Activated CD8-positive, alpha-beta T cell treated with anti-CD3 and anti-CD28 coated beads for 36 hours (primary cell): ENCODE measurements at places on chromosomes 1 and 21. TPM values are rescaled to one million over a fixed set of nuclear protein-coding genes. Genes with fewer than 3 reads are reported as not detected.

ACTN2 gene
- total RNA-seq: 0.18 TPM

GRCh38 chr1:161342821-161343220 lies 24.9 kb downstream of the CFAP126 start:
- no peak overlapping the region for H3K4me3 ChIP-seq
- H3K36me3 ChIP-seq: peaks cover 13% of the 10 kb centered on the region
- no peak overlapping the region for H3K27ac ChIP-seq

DNA sequence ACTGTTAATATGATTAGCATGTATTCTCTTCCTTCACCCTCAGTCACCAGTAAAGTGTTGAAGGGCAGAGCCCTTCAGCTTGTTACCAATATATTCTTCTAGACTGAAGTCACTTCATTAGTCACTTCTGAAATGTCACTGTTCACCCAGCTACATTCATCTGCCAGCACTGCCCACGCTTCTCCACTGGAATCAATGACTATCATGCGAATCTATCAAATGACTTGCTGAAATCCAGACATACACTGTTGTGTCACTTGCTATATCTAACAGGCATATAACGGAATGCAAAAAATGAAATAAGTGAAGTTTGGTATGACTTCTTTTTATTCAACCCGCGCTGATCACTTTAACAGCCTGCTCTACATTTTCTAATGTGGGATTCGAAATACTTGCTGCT lies 16.1 kb downstream of the FH start:
- H3K36me3 ChIP-seq: peaks cover 47% of the 10 kb centered on the region
- no peak overlapping the region for H3K4me3 ChIP-seq
- peaks cover 10% of the 10 kb centered on the region for H3K4me1 ChIP-seq
- no peaks in the 10 kb centered on the region for H3K27me3 ChIP-seq
- H3K27ac ChIP-seq: no peak overlapping the region

GRCh38 chr1:229140119-229140396 lies 130.9 kb upstream of the RAB4A start:
- no peak for DNase-seq
- no peaks in the 10 kb centered on the region for H3K27me3 ChIP-seq
- no peak overlapping the region for H3K4me3 ChIP-seq
- peaks cover 31% of the 10 kb centered on the region for H3K4me1 ChIP-seq
- no peak overlapping the region for H3K27ac ChIP-seq
- H3K36me3 ChIP-seq: peaks cover 8% of the 10 kb centered on the region

LMX1A gene
- not detected for total RNA-seq

AMIGO1 gene
- 1.3 TPM for total RNA-seq

GJA5 gene
- total RNA-seq: not detected

DNA sequence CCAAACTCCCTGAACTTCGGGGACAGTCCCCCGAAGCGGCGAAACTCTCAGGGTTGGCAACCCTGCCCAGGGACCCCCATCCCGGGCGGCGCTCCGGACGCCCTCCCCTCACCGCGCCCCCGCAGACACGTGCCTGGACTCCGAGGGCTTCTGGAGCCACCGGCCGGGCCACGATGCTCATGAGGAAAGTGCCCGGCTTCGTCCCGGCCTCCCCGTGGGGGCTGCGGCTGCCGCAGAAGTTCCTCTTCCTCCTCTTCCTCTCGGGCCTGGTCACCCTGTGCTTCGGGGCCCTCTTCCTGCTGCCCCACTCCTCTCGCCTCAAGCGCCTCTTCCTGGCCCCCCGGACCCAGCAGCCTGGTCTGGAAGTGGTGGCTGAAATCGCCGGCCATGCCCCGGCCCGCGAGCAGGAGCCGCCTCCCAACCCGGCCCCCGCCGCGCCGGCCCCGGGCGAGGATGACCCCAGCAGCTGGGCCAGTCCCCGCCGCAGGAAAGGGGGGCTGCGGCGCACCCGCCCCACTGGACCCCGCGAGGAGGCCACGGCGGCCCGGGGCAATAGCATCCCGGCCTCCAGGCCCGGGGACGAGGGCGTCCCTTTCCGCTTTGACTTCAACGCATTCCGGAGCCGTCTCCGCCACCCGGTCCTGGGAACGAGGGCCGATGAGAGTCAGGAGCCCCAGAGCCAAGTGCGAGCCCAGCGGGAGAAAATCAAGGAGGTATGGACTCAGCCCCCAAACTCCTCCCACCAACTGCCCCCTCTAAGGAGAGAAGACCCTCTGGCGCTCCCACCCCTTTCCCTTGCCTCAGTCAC lies 1.2 kb downstream of the MAN1C1 start:
- H3K4me3 ChIP-seq: peak overlapping the region; percentile 78
- peak; percentile 17 for DNase-seq
- H3K27ac ChIP-seq: peak overlapping the region; percentile 79
- H3K36me3 ChIP-seq: no peaks in the 10 kb centered on the region
- peaks cover 67% of the 10 kb centered on the region for H3K4me1 ChIP-seq
- H3K27me3 ChIP-seq: peaks cover 8% of the 10 kb centered on the region

OR14K1 gene
- total RNA-seq: not detected

DNA sequence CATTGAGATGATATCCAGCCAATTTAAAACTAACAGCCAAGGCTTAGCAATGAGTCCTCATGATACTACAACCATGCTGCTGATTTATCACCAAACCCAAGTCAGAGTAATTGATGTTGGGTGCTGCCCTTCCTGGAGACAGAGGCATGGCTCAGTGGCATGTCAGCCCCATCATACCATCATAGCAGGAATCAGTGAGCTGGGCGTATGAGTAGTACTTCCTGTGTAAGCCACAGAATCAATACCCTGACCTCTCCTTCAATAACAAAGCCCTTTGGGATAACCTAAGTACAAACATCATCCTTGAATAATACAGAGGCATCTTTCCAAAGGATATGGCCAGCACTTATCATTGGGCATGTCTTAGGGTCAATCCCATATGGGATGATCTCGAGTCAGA lies 3.0 kb upstream of the LCE1E start:
- H3K27ac ChIP-seq: no peak overlapping the region
- H3K4me1 ChIP-seq: no peaks in the 10 kb centered on the region
- no peaks in the 10 kb centered on the region for H3K36me3 ChIP-seq
- no peak for DNase-seq
- peaks cover 14% of the 10 kb centered on the region for H3K27me3 ChIP-seq

PDC gene
- not detected for total RNA-seq

GRCh38 chr1:32919811-32920733 lies 18.9 kb upstream of the TMEM54 start:
- DNase-seq: no peak
- peaks cover 21% of the 10 kb centered on the region for H3K4me1 ChIP-seq
- no peaks in the 10 kb centered on the region for H3K36me3 ChIP-seq
- H3K27ac ChIP-seq: no peak overlapping the region
- H3K27me3 ChIP-seq: peaks cover 51% of the 10 kb centered on the region

DNA sequence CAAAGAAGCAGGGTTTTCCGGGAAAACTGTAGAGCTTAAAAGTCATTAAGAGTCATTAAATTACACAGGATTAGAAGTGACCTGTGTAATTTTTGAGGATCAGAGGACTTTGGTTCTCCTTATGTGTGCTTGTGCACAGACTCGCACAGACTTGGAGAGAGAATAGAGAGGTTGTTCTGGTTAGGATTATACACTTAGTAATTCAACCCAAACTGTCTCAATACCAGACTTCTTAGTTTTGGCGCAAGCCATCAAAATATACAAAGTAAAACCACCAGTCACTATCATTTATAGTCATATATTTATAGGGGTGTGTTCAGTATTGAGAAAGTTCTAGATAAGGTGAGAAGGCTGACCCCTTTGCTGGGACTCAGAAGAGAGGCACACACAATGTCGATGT lies 112.3 kb downstream of the HLX start:
- DNase-seq: no peak
- H3K27ac ChIP-seq: no peak overlapping the region
- H3K36me3 ChIP-seq: no peaks in the 10 kb centered on the region

EXTL1 gene
- total RNA-seq: not detected

TCHH gene
- not detected for total RNA-seq

SKI gene
- 28.3 TPM for total RNA-seq

GRCh38 chr1:85245891-85246290 lies 13.6 kb downstream of the C1orf52 start:
- H3K4me3 ChIP-seq: no peak overlapping the region
- H3K27me3 ChIP-seq: no peaks in the 10 kb centered on the region
- H3K27ac ChIP-seq: no peak overlapping the region
- H3K4me1 ChIP-seq: peaks cover 7% of the 10 kb centered on the region

- H3K27ac ChIP-seq: peak overlapping the region; percentile 96
- DNase-seq: peak; percentile 80
- H3K36me3 ChIP-seq: no peaks in the 10 kb centered on the region
- no peaks in the 10 kb centered on the region for H3K27me3 ChIP-seq
Observed at GRCh38 chr1:235074523-235075047, 54.1 kb downstream of the TOMM20 start.

GRCh38 chr1:18970762-18971161 lies 14.3 kb upstream of the IFFO2 start:
- no peak overlapping the region for H3K27ac ChIP-seq
- H3K4me3 ChIP-seq: no peak overlapping the region

DESI2 gene
- 31.1 TPM for total RNA-seq

GRCh38 chr21:34017039-34017961 lies 56.1 kb upstream of the MRPS6 start:
- H3K27me3 ChIP-seq: no peaks in the 10 kb centered on the region
- no peak for DNase-seq
- no peak overlapping the region for H3K27ac ChIP-seq
- H3K4me1 ChIP-seq: peaks cover 23% of the 10 kb centered on the region

DNA sequence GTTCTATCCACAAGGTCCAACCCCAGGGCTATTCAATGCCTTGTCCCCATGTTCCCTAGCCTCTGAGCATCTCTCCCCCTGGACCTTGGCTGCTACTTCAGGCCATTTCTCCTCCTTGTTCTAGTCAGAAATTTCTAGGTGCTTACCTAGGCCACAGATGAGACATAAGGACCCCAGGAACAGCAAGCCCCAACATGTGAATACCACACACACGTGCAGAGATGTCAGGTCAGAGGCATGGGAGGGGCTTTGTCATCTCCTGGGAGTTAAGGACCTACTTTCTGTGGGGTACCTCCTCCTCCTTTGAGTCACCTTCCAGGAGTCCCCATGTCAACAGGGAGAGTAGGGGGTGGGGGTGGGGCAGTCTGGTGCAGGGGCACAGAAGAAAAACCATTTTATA lies 7.1 kb upstream of the RGS16 start:
- DNase-seq: no peak
- peaks cover 2% of the 10 kb centered on the region for H3K36me3 ChIP-seq
- H3K4me3 ChIP-seq: no peak overlapping the region
- peaks cover 56% of the 10 kb centered on the region for H3K4me1 ChIP-seq
- no peak overlapping the region for H3K27ac ChIP-seq

NOS1AP gene
- total RNA-seq: 0.18 TPM
